ENCODE measurements at places on chromosomes 12 and 14.

DNA sequence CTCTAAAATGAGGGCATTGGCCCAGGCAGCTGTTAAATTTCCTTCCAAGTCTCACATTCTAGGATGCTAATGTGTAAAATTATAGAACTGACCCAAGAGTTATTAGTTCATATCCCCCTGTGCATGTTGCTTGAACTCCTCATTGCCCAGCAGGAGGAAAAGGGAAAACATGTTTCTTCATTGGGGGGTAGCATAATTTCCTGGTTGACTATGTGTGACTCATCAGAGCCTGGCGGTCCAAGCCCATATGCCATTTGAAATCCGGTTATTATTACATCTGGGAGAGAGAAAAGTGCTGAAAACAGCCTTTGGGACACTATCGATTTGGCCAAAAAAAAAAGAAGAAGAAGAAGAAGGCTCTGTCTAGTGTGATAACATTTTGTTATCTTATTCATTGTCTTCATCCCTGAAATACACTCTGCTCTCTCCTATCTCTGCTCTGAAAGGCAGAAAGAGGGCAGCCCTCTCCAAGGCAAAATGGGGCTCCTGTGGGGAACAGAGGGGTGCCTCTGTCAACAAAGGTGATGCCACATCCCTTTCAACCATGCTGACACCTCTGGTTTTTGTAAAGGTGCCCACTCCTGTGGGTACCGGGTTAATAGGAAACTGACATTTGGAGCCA, 114.2 kb downstream of the DAD1 start:
- no peak for DNase-seq

- DNase-seq, result no peak
Measured at GRCh38 chr12:124380796-124381455, 86.0 kb downstream of the RFLNA start.

GRCh38 chr12:116524964-116525379, 34.2 kb upstream of the MAP1LC3B2 start:
- DNase-seq, result no peak

- DNase-seq, result no peak
Measured at GRCh38 chr14:40368314-40368713, 936.1 kb upstream of the FBXO33 start.

DNA sequence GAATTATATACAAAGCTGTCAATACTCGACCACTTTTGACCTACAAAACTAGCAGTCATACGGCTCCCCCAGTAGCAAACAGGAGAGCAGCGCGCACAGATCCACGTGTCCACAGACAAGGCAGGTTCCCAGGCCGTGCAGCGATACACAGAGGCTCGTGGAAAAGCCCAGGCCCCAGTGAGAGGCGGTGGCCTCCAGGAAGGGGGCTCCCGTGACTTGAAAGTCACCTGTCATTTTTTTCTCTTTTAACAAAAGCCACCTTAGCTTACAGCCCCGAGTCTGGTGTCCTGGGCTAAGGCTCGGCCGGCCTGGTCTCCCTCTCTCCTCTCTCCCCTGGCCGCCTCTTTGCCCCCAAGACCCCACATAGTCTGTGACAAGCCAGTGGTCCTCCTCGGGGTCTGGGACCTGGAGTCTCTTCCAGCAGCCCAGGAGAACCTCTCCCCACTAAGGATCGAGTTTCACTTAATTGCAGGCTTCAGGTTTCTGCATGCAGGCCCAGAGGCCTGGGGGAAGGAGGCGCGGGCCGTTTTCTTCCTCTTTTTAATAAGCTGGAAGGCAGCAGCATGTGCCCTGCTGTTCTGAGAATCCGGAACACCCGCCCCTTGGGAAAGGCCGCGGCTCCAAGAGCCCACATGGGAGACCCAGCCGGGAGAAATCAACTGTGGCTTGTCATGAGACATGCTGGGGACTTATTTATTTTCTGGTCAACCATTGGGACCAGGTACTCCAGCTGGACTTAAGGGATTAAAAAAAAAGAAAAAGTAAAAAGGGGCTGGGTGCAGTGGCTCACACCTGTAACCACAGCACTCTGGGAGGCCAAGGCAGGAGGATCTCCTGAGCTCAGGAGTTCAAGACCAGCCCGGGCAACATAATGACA, 15.9 kb downstream of the NCOR2 start:
- no peak for DNase-seq
